ENCODE measurements at places on chromosomes 4 and X.
A peak's percentile ranks its signal among the peaks of the same experiment; 100 is the strongest.

GRCh38 chr4:74618659-74619058, 173.7 kb downstream of the AREG start:
- DNase-seq = no peak

DNA sequence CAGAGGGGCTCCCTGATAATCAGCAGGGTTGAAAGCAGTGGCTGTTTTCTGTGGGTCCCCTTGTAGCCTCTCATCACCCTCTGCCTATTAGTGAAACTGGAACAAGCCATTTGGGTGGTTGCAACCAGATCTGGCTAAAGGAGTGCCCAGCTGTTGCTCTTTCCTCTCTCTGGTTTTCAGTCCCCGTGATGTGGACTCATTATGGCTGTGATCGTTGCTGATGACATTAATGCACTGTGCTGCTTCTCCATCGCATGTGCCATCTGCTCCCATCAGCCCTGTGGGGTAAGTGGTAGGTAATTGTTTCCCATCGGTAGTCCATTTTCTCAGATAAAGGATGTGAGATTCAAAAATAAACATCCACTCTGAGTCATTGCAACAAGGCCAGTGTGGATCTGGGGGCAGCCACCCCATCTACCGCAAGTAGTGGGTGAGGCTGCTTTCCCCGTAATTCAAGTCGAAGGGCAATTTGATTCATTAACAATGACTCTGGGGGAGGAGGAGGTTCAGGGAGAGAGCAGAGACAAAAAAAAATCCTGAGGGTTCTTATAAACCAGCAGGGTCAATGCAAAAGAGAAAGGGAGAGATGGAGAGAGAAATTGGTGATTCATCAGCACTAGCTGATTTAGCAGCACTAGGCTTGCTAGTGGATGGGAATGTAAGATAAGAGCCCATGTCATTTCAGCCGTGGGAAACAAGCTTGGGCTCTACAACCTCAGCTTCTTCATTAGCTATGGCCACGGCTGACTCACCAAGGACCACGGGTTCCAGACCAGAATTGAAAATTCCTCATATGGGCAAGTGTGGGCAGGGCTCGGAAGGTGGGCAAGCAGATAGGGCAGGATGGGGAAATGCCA, 357.8 kb downstream of the MID1IP1 start:
- DNase-seq = no peak

DNA sequence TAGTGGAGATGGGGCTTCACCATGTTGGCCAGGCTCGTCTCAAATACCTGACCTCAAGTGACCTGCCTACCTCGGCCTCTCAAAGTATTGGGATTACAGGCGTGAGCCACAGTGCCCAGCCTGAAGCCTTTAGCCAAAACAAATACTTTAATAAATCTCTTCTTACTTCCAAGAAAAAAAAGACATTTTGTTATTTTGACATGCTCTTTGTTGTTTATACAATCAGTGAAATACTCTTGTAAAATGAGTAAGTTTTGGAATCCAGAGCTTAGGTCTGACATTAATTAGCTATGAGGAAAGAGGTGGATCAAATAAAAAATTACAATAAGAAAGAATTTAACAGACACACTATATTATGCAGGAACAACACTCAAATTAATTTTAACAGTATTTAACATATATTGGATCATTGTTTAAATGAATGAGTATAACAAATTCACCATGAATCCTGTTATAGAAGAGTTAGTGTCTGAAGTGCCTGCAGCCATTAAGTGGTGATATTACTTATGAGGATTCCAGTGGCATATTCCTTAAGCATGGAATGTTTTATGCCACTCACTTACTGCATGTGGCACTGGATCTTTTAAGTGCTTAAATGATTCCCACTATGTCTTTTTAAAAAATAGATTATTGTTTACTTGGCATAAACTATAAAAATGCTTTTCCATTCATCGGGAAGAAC, 260.1 kb upstream of the GIMD1 start:
- no peak for DNase-seq

DNA sequence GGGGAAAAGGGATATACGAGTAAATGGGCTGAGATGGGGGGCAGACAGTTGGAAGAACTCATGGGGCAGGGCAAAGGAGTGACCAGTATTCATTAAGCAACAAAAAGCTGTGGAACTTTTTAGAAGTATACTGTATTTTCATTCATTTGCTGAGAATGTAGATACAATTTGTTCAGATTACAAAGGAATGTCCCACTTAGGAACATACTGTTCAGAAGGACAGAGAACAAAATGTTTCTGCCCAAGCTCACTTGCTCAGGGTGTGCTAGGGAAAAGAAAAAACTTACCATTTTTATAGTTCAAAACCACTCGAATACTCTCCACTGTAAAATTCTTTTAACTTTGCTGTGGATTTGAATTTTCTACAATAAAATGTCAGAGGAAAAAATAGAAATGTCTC, 135.2 kb upstream of the AFF2 start:
- DNase-seq = no peak

GRCh38 chrX:20265221-20265725, 1.4 kb downstream of the RPS6KA3 start:
- DNase-seq = peak; percentile 31

- no peak for DNase-seq
These were observed 121.2 kb downstream of the PARM1 start for GRCh38 chr4:75054078-75054477.

DNA sequence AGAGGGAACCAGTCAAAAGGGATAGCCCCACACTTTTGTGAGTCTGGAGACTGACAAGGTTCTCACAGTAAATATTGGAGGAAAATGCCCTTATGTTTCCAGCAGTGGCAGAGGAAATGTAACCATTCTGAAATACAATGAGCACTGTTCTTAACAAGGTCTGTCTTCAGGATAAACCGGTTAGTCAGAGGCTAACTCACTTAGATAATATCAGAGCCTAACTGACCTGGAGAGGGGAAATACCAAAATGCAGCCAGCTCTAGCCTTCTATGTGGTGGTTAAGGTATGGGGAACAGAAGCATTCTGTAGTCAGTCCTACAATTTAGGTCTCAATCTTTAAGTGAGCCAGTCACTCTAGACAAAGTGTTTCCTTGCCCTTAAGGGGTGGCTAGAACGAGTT, 70.8 kb downstream of the TBCK start:
- DNase-seq = no peak

DNA sequence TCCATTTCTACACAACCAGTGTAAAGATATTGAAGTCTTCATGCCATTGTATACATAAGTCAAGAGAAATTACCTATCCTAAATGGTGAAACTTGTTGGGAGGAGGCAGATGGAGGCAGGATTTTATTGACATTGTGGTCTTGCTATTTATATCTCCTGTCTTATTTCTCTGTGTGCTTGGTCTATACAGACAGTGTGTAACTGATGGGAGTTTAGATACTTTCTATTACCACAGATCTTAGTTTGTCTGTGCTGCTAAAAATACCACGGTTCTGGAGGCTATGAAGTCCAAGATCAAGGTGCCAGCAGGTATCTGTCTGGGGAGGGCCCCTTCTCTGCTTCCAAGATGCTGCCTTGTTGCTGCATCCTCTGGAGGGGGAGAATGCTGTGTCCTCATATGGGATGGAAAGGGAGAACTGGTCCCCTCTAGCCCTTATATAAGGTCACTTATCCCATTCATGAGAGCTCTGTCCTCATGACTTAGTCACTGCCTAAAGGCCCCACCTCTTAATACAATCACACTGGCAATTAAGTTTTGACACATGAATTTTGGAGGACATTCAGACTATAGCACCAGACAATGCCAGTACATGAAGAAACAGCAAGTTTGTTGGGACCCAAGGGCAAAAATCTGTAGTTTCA, 62.4 kb downstream of the SYNPO2 start:
- no peak for DNase-seq

DNA sequence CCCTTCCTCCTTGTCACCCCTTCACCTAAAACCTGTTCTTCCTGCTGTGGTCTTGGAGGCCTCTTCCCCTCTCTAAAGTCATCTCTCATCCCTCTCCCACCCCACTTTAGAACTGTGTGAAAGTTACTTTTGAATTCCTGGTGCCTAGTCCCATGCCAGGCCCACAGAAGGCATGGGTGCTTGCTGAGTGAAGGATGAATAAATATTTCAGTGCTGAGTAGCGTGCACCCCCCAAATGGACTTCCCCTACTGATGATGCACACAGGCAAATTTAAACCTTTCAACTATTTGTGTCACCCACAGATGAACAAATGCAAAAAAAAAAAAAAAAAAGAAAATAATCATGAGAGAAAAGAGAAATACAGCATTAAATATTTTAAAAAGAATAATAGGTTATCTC, 19.8 kb downstream of the PSMD10 start:
- no peak for DNase-seq

- DNase-seq = no peak
These were observed 65.5 kb downstream of the F9 start for GRCh38 chrX:139596068-139596467.

DNA sequence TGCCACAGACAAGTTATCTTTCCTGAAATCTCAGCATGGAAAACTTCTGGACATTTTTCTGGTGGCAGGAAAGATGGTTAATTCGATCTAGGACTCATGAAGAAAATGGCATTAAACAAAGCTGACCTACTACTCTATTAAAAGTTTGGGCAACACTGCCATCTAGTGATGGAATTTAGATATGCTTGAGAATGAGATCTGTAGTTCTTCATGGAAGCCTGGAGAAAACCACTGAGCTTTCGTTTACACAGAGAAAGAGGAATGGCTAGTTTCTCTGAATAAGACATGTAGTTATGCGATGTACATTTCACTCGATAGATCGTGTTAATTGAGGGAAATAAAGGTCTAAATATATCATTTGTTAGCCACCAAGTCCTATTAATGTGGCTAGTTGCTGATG, 51.7 kb upstream of the CHRDL1 start:
- DNase-seq = peak; percentile 14

GRCh38 chr4:121742794-121743193, 22.2 kb downstream of the SMIM43 start:
- no peak for DNase-seq

GRCh38 chr4:189046642-189047041, 894.0 kb upstream of the FRG1 start:
- DNase-seq = no peak
